ENCODE measurements at places on chromosomes 7 and 10. TPM values are rescaled to one million over a fixed set of nuclear protein-coding genes. Genes with fewer than 3 reads are reported as not detected.
A peak's percentile ranks its signal among the peaks of the same experiment; 100 is the strongest.

GIMAP4 gene
- 68.5 TPM for polyA plus RNA-seq

DNA sequence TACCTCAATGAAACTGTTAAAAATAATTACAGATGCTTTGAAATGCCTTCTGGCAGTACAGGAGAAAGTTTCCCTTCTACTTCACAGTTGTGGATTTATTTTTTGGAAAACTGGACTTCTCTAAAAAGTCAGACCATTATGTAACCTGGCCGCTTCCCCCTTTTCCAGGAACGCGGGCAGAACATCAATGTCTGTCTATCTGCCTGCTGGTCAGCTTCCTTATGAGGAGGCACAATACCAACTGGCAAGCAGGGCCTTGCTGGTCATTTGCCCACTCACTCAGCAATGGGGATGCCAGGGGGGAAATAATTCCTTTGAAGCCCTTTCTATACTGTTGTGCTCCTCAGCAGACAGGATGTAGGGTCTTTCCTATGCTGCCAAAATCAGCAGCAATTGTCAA lies 22.5 kb upstream of the ADRB1 start:
- no peak for DNase-seq
- no peak overlapping the region for H3K4me3 ChIP-seq
- no peak overlapping the region for H3K27ac ChIP-seq
- H3K27me3 ChIP-seq: no peaks in the 10 kb centered on the region
- peaks cover 50% of the 10 kb centered on the region for H3K4me1 ChIP-seq
- no peaks in the 10 kb centered on the region for H3K36me3 ChIP-seq

PDE6C gene
- polyA plus RNA-seq: 1.8 TPM

PTER gene
- 11.1 TPM for polyA plus RNA-seq

GRCh38 chr10:96971324-96971723 lies 139.2 kb downstream of the LCOR start:
- H3K4me3 ChIP-seq: no peak overlapping the region
- H3K4me1 ChIP-seq: no peaks in the 10 kb centered on the region
- H3K36me3 ChIP-seq: no peaks in the 10 kb centered on the region
- no peaks in the 10 kb centered on the region for H3K27me3 ChIP-seq
- no peak overlapping the region for H3K27ac ChIP-seq

- DNase-seq: no peak
- no peaks in the 10 kb centered on the region for H3K27me3 ChIP-seq
- H3K4me3 ChIP-seq: no peak overlapping the region
- no peaks in the 10 kb centered on the region for H3K36me3 ChIP-seq
- H3K27ac ChIP-seq: no peak overlapping the region
- H3K4me1 ChIP-seq: no peaks in the 10 kb centered on the region
Observed at GRCh38 chr7:44194069-44194468, 4.8 kb upstream of the GCK start.

GRCh38 chr7:106140406-106141173 lies 28.5 kb upstream of the SYPL1 start:
- H3K27ac ChIP-seq: no peak overlapping the region
- H3K36me3 ChIP-seq: no peaks in the 10 kb centered on the region
- peaks cover 6% of the 10 kb centered on the region for H3K4me1 ChIP-seq
- H3K27me3 ChIP-seq: no peaks in the 10 kb centered on the region

PRKG1 gene
- 15.6 TPM for polyA plus RNA-seq

- no peaks in the 10 kb centered on the region for H3K27me3 ChIP-seq
- H3K27ac ChIP-seq: no peak overlapping the region
- H3K4me3 ChIP-seq: no peak overlapping the region
- no peak for DNase-seq
Observed at GRCh38 chr10:109487691-109488090, 435.6 kb downstream of the XPNPEP1 start.

GRCh38 chr7:4882169-4883032 lies 1.1 kb downstream of the RADIL start:
- no peaks in the 10 kb centered on the region for H3K27me3 ChIP-seq
- peak overlapping the region; percentile 51 for H3K4me3 ChIP-seq
- no peaks in the 10 kb centered on the region for H3K36me3 ChIP-seq
- peaks cover 18% of the 10 kb centered on the region for H3K4me1 ChIP-seq

GRCh38 chr10:103682631-103683030 lies 172.7 kb downstream of the SH3PXD2A start:
- no peak overlapping the region for H3K4me3 ChIP-seq
- H3K4me1 ChIP-seq: peaks cover 27% of the 10 kb centered on the region
- no peaks in the 10 kb centered on the region for H3K27me3 ChIP-seq
- no peak overlapping the region for H3K27ac ChIP-seq
- no peaks in the 10 kb centered on the region for H3K36me3 ChIP-seq
- DNase-seq: peak; percentile 3

DNA sequence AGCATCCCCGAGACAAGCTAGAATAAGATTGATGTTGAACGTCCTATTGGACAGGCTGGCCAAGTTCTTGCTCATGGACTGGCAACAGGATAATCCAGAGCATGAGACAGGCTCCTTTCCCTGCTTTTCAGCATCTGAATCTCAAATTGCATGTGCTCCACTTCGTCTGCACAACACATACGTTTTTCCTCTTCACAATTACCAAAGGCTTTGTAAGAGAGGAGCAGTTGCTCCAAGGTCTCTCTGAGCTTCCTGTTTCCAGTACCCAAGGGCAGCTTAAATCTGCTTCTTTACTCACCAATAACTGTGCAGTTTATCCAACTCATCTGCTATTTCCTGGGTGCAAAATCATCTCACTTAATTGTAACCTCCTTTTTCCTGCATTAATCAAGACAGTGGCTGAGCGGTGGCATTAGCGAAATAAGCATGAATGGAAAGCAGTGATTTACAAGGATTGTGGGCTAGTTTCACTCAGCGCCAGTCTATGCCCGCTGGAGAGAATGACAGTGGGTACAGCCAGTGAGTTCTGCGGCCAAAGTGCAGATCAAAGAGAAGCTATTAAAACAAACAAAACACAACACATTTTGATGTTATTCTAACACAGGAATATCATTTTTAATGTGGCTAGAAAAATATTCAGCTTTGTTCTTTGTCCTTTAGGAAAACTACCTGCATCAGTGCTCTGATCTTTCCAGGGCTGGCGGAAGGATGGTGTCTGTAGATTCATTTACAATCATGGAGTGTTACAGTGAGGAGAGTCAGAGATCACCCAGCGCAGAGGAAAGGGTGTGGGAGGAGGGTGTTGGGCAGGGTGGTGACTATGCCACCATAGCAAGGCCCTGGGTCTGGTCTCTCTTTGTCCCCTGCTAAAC lies 79.8 kb downstream of the CHN2 start:
- no peaks in the 10 kb centered on the region for H3K36me3 ChIP-seq
- no peak overlapping the region for H3K4me3 ChIP-seq
- H3K27me3 ChIP-seq: no peaks in the 10 kb centered on the region
- H3K4me1 ChIP-seq: no peaks in the 10 kb centered on the region

Data from left lung (tissue), 14 donors.